ENCODE measurements at places on chromosomes 4 and X.

- no peak for DNase-seq
- H3K36me3 ChIP-seq, result no peaks in the 10 kb centered on the region
- no peak overlapping the region for H3K4me3 ChIP-seq
- no peaks in the 10 kb centered on the region for H3K27me3 ChIP-seq
These were observed 295.3 kb downstream of the GRID2 start for GRCh38 chr4:92599044-92599443.

GRCh38 chr4:81565142-81565870, 93.6 kb upstream of the RASGEF1B start:
- peaks cover 29% of the 10 kb centered on the region for H3K4me1 ChIP-seq
- H3K4me3 ChIP-seq, result peak overlapping the region; percentile 11
- H3K27me3 ChIP-seq, result no peaks in the 10 kb centered on the region

DNA sequence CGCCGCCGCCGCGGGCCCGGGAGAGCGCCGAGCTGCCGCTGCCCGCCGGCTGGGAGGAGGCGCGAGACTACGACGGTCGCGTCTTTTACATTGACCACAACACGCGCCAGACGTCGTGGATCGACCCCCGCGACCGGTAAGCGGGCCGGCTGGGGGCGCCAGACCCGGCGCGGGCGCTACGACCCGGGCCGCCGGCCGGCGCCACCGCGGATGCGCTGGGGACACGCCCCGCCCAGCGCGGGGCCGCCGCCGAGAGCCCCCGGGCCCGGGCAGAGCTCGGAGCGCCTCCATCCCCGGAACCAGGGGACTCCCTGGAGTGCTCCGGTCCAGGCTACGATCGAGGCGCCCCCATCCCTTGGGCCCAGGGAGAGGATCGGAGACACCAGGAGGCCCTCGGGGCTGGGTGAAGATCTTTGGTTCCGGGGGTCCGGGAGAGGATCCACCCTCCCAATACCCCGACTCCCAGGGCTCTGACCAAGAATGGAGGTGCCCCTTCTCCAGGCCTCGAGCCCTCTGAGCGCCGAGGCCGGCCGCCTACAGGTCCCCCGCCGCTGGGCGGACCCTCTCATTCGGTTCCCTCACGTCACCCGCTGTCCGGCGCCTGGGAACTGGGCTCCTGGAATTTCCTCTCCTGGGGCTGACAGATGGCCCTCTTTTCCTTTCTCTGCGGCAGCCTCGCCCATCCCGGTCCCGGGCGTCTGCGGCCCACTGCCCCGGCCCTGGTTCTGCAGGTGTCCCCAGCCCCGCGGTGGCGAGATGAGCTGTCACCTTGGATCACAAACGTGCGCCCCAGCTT, 48.8 kb downstream of the CLDN34 start:
- H3K27ac ChIP-seq, result peak overlapping the region; percentile 40
- no peaks in the 10 kb centered on the region for H3K4me1 ChIP-seq
- no peaks in the 10 kb centered on the region for H3K36me3 ChIP-seq

DNA sequence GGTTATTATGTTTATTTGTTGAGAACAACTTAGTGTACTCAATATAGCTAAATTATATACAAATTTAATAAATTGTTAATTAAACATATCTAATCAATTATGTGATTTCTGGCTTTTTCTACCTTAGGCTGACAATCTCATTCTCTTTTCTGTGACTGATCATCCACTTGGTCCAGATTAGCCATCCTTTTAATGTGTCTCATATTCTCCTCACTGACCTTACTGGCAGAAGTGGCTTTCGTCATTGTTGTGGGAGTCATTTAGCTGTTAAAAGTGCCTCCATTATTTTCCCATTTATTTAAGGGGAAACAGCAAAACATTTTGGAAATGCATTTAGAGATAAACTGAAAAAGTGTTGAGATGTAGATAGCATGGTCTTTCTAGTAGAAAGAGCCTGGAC, 172.2 kb downstream of the CCSER1 start:
- H3K36me3 ChIP-seq, result no peaks in the 10 kb centered on the region
- H3K27me3 ChIP-seq, result no peaks in the 10 kb centered on the region
- no peak for DNase-seq
- H3K4me3 ChIP-seq, result no peak overlapping the region
- H3K4me1 ChIP-seq, result no peaks in the 10 kb centered on the region
